ENCODE measurements at places on chromosomes 1 and 21.

DNA sequence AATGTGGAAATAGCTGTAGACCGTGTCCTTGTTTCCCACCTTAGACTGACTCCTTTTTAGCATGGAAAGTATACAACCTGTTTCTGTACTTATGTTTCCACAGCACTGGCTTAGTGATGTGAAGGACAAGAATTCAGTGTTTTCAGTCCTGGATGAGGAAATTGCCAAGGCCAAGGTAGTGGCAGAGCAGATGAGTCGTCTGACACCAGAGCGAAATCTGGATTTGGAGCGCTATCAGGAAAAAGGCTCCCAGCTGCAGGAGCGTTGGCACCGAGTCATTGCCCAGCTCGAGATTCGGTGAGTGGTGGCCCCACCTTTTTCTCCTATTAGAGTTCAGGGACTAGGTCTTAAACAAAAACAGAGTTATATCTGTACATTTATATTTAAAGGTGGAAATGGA, 112.6 kb downstream of the MACF1 start:
- DNase-seq: no peak

GRCh38 chr21:38306433-38307141, 49.8 kb downstream of the KCNJ15 start:
- DNase-seq: no peak

DNA sequence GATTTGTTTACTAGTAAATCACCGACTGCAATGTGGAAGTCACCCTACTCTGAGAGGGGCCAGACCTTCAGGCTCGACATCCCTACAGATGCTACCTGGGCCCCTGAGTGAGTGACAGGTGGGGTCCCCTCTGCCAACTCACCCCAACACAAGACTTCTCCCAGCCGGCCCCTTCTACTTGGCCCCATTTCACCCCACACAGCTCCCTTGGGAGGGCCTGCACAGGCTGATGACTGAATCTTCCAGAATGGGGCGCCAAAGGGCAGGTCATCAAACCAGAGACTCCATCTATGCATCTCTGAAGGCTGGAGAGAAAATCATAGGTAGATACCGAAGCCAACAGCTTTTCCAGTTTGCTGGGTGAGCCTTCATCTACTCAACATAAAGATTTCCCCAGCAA, 9.4 kb upstream of the S100A8 start:
- no peak for DNase-seq

DNA sequence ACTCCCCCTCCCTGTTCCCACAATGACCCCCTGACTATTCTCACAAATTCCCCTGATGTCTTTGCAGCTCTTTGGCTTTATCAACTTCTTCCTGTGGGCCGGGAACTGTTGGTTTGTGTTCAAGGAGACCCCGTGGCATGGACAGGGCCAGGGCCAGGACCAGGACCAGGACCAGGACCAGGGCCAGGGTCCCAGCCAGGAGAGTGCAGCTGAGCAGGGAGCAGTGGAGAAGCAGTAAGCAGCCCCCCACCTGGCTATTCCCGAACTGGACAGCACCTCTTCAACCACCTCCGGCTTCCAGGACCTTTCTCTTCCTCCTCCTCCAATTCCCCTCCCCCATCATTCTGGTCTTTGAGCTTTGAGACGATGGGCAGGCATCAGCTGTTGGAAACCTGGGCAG, 4.4 kb upstream of the ATXN7L2 start:
- no peak for DNase-seq

DNA sequence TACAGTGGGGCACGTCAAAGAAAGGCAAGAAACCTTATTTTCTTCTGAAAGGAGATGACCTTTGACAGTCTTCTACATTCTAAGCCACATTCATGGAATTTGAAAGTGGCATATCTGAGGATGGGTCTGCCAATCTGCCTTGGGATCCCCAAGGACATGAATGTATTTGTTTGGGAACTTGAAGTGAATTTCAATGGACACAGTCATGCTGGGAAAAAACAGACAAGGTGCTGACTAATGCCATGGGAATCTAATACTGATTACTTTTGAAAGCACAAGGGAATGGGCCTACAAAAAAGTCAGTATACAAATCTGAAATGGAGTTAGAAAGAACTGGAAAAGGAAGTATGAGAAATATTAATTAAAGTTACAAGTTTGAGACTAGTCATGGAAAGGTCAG, 128.8 kb downstream of the KCNJ6 start:
- DNase-seq: no peak

DNA sequence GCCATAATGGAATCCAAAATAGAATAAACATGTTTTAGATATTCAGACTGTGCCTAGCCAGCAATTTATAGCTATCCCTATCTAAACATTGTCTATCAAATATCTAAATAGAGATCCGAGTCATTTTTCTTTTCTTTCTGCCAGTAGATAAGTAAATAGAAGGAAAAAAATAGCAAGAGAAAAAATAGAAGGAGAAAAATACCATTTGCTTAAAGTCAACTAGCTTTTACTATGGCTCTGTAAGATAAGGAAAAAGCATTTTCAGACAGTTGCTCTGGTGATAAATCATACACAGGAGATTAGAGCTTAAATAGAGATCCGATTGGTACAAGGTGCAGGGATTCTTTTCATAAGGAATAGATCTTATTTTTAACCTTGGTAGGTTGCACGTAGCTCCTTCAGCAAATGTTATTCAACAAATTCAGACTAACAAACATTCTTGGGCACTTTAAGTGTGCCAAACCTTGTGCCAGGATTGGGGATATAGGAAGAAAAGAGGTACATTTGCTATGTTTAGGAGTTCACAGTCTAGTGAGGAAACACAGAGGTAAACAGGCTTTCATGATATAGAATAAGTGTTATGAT, 70.1 kb upstream of the CCDC190 start:
- DNase-seq: no peak

DNA sequence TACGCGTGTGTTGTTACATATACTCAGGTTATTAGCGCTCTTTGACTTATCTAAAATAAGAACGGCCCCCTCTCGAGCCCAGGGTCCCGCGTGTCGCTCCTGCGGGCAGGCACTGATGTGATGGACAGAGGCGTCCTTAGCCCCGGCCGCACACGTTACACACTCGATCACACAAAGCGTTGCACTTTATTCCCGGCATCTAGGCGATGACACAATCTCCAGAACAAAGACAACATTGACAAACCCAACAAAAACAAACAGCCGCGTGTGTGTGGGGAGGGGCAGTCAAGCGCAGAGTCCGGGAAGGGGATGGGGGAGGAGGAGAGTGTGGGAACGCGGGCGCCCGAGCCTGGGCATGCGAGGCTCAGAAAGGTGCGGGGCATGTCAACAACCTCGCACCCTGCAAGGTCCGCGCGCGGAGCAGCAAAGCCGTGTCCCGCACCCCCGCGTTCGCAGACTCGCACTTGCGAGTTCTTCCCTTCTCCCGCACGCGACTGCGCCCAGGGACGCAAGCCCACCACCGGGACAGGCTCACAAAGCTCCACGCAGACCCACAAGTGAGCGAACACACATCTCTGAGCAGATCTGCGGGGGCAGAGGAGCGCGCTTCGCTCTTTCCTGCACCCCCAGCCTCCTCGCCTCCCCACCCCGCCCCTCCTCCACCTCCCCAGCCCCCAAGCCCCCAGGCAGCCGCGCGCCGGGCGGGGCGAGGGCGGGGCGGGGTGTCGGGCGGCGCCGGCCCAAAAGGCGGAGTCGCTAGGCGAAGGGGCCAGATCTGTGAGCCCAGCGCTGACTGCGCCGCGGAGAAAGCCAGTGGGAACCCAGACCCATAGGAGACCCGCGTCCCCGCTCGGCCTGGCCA, at the start of gene EFNA1:
Gene EFNA1, plus strand, starts transcription at position 772 of the 862 bp plus-strand sequence. CDS start 102 bp downstream, outside the sequence.
- DNase-seq: peak; percentile 27

DNA sequence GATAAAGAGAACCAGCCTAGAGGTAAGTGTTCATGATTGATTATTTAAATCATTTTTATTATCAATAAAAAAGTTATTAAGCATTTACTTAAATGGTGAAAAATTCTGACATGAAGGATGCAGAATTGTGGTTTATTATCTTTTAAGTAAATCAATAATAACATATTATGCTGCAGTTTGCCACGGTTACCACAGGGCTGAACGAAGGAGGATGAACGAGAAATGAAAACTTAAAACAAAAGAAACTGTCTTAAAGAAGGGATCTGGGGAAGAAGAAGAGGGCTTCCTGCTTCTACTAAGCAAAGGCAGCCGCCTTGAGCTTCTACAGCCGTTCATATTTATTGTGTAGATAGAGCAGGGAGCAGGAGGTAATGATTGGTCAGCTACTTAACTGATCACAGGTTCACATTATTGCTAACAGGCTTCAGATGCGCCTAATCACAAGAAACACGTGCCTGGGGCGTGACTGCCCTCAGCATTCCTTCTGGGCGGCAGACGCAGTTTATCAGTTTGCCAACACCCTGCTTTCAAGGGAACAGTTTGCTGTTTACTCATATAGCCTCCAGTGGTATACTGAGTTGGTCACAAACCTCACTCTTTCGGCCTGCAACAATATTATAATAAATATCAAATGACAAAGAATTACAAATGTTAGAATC, 5.8 kb upstream of the FNBP1L start:
- DNase-seq: no peak

GRCh38 chr1:153248176-153248879, 11.2 kb upstream of the LORICRIN start:
- DNase-seq: no peak

DNA sequence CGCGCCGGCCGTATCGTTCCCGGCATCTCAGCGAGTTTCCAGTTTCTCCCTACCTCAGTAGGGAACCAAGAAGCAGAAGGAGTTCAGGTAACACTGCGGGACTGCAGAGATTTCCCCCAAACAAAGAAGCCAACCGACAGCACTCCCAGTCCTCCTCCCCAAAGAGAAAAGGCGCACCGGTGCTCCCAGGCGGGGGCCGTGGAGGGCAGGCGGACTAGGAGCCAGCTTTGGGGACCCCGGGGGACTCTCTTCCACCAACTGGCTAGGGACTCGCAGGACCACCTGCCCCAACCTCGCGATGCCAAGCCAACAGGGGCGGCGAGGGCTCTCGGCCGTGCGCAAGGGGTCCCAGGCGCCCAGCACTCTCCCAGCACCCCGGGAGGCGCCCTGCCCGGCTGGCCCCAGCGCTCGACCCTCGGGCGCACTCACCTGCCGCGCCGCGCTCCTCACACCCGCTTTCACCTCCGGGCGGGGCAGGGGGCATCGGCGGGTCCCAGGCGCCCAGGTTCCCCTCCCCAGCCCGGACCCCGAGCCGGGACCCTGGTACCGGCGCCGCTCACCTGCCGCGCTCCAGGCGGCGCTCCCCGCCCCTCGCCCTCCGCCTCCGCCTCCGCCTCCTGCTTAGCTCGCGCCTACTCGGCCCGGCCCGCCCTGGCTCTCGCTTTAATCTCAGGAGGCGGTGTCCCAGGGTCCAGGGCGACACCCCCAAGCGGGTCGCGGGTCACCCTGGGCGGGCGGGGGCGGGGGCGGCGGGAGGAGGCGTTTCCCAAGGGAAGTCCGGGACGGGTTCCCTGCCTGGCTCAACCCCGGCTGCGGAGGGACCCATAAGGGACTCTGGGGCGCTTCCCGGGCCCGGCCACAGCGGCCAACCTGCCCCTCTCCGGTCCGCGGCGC, at the start of gene TMPRSS2:
Gene TMPRSS2, minus strand, starts transcription at position 638 of the 894 bp plus-strand sequence. CDS start 10,025 bp downstream, outside the sequence.
- no peak for DNase-seq

GRCh38 chr21:28769683-28770082, 223.0 kb downstream of the LTN1 start:
- no peak for DNase-seq

- no peak for DNase-seq
Measured at GRCh38 chr1:76444773-76445172, 370.2 kb downstream of the ST6GALNAC3 start.

- DNase-seq: no peak
Measured at GRCh38 chr1:202272103-202272845, 69.5 kb downstream of the UBE2T start.

DNA sequence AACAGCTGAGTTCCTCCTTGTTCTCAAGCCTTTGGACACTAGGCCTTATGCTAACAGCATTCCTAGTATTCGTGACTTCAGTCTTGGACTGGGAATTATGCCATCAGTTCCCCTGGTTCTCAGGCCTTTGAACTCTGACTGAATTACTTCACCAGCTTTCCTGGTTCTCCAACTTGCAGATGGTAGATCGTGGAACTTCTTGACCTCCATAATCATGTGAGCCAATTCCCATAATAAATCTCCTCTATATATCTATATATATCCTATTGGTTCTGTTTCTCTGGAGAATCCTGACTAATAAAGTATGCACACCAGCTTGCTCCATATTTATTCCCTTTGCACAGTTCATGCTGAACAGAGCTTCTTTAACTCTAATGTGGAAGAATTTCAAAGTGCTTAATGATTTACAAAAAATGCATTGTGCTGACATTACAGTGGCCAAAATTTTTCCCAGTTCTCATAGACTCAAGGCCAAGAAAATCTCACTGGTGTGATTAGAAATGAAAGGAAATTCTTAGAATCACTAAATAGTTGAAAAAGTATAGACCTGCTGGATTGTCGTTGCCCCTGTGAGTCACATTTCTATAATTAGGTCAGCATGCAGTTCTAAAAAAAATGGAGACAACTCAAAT, 462.9 kb upstream of the ADAMTS5 start:
- no peak for DNase-seq

GRCh38 chr1:60679524-60680375, 402.6 kb upstream of the NFIA start:
- no peak for DNase-seq

- no peak for DNase-seq
Measured at GRCh38 chr1:37671261-37671660, 21.1 kb upstream of the CDCA8 start.

DNA sequence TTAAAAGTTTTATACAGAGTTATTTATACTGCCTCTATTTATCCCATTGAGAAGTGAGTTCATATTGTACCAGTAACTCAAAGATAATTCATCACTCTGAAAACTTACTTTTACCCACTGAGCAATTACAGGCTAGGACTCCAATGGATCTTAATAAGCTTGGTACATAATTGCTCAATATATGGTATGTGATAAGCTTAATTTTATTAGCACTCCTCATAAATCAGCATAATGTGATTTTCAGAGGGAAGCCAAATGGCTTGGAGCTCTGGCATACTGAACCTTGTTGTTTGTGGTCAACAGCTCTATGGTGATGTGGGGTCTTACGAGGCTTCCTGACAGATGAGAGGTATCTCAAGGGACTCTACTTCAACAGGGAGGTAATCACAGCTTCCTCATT, 26.3 kb downstream of the ADAM30 start:
- DNase-seq: no peak

GRCh38 chr1:178275553-178275952, 181.6 kb downstream of the RASAL2 start:
- no peak for DNase-seq

- DNase-seq: no peak
Measured at GRCh38 chr1:9269721-9270120, 23.0 kb upstream of the SPSB1 start.

- no peak for DNase-seq
Measured at GRCh38 chr1:36224537-36225282, 467 bp downstream of the THRAP3 start.

GRCh38 chr1:118047006-118047649, 117.6 kb downstream of the WDR3 start:
- DNase-seq: no peak

- DNase-seq: no peak
Measured at GRCh38 chr1:35173909-35174540, 18.9 kb downstream of the SFPQ start.

GRCh38 chr1:201077736-201078135, 34.5 kb downstream of the CACNA1S start:
- DNase-seq: no peak

- peak; percentile 0 for DNase-seq
Measured at GRCh38 chr1:117930173-117930447, 571 bp downstream of the WDR3 start.

- no peak for DNase-seq
Measured at GRCh38 chr1:47188791-47189785, 748 bp downstream of the PDZK1IP1 start.
